Psoas muscle (tissue), 8 donors: ENCODE measurements at places on chromosomes 7 and 10.

- peak; percentile 93 for DNase-seq
Measured at GRCh38 chr7:36128448-36129047, 24.5 kb upstream of the EEPD1 start.

GRCh38 chr10:87829986-87830729 is 12.1 kb upstream of the ATAD1 start:
- DNase-seq = no peak

DNA sequence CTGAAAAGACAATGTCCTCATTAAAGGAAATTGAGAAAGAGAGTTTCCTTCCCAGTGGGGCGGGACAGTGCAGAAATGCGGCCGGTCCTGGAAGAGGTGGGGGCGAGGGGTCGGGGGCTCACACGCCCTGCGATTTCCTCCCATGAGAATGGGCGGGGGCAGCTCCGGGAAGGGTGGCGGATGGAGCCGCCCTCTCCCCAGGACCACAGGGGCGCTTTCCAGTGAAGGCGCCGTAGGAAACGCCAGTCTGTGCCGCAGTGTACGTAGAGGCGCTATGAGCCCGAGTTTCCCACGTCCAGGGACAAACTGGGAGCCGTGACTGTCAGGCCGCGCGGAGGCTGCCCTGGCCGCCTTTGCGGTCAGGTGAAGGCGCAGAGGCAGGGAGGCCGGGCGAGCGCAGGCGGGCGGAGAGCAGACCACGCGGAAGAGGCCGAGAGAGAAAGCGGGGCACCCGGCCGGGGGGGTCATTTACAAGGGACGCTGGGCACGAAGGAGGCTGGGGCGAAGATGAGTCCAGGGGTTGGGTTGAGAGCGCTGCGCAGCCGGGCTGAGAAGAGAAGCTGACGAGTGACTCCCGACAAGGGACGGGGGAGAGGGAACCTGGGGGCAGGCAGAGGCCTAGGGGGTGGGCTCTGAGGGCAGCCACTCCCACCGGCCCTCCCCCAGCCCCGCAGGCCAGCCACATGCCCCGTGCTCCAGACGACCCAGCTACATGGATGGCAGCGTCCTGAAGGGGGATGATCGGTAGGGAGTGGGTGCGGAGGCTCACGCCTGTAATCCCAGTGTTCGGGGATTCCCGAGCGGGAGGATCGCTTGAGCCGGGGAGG is 45.0 kb downstream of the ALOX5 start:
- peak; percentile 67 for DNase-seq

DNA sequence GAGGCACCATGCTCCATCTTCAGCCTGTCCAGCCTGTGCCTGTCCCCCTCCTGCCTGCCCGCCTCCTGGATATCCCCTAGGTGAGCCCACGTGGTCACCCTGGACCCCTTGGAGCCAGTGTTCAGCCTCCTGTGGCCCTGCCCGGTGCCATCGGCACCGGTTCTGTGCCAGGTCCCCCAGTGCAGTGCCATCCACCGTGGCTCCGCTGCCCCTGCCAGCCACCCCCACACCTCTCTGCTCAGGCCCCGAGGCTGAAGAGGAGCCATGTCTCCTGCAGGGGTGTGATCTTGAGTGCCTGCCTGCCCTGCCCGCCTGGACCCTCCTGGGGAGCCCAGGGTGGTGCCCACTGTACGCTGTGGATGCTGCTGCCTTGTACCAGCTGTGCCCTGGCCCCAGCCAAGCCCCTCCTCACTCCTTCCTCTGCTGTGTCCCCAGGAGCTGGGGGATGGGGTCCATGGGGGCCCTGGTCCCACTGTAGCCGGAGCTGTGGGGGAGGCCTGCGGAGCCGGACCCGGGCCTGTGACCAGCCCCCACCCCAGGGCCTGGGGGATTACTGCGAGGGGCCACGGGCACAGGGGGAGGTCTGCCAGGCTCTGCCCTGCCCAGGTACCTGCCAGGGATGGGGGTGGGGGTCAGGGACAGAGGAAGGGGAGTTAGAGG is 26.2 kb upstream of the ZNF862 start:
- DNase-seq = no peak

- no peak for DNase-seq
Measured at GRCh38 chr10:13724484-13724883, 137.7 kb downstream of the PRPF18 start.

DNA sequence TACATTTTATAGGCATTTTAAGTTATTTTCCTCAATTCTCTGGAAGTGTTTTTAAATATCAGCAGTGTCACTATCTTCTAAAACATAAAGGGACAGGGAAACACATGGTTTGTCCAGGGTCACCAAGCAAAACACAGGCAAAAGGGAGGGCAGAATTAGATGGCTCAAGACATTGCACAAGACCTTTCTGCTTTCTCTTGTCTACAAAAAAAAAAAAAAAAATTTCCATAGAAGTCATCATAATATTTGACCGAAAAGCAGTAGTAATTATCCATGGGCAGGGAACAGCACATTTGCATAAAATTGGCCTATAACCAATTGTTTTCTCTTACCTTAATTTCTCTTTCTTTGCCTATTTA is 703.1 kb upstream of the FZD8 start:
- DNase-seq = no peak

DNA sequence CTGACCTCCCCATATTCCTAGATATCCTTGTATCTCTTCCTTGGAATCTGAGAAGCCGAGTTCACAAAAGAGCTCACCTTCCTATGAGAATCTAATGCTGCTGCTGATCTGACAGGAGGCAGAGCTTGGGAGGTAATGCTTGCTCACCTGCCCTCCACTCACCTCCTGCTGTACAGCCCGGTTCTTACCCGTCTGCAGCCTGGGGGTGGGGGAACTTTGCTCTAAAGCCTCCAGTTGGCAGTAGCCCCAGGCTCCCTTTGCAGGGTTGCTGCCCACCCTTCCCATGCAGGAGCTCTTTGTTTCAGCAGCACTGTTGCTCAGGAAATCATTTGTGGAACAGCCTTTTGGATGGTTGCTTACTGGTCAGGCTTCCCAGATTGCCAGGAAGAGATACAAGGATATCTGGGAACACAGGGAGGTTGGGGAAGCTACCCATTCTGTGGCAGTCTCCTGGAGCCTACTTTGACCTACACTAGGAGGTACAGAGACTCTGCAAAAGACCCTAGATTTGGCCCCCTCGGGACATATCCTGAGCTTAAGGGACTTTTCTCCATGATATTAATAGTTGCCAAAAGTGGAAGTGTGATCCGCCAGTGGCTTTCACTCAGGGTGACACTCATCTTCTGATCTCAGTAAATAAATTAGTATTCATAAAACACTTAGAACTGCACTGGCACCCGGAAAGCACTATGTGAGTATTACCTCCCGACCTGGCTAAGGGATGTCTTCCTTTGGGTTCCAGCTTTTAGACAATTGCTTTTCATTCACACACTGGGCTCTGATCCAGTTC is 363.7 kb upstream of the PODXL start:
- DNase-seq = no peak

- no peak for DNase-seq
Measured at GRCh38 chr10:113350311-113351040, 202.4 kb upstream of the HABP2 start.

GRCh38 chr10:114412907-114413797 is 8.8 kb upstream of the AFAP1L2 start:
- peak; percentile 30 for DNase-seq

DNA sequence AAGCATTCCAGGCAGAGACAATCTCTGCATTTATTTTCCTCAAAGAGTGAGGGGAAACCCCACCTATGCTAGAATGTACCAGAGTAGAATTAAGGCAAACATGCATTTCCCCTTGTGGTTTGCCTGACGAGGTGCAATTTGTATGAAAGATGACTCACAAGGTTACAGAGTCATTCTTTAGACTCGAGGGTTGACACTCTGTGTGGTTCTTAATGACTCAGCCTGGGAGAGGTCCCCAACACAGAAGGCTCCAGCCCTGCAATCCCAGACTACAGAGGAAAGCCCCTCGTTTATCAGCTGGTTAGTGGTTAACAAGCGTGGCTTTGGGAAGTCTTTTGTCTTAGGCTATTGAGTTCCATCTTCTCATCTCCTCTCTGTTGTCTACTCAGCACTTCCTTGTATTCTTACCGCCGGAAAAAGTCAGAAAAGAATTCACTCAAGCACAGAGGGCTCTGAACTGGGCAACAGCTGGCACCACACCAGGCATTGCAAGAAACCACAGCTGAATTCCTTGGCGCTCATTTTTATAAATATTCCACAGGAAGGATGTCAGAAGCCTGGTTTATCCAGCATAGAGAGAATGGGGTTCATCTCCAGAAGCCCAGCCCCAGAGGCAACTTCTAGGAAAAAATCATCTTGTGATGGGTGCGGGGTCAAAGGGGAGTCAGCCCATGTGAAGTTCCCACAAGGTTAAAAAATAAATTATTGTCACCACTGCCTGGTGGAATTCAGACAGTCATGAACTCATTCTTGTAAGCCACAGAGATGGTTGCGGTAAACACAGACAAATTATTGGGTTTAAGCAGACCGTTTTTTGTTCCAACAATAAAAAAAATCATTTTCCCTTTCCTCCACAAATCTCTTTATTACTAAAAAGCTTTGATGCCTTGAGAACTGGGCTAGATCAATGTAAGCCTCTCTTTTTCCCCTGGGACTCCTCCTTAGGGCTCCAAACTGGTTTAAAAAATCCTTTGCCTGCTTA is 24.5 kb upstream of the SVIL start:
- DNase-seq = peak; percentile 63

GRCh38 chr7:150863946-150864345 is 11.6 kb downstream of the AOC1 start:
- DNase-seq = no peak
